NCI-H1092 (cell line): ENCODE measurements at places on chromosomes 3 and 15.

DNA sequence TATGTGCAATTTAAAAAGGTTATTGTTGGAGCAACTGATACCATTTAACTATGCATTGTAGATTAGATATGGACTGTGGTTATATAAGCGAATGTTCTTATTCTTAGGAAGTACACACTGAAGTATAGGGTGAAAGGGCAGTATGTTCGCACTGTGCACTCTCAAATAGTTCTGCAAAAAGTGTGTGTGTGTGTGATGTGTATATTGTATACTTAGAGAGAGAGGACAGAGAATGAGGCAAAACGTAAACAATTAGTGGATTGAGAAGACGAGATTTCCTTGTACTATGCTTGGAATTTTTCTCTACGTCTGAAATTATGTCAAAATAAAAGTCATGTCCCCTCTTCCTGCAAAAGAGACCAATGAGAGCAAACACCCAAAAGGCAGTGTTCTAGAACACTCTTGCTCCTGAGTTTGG is 30.4 kb downstream of the LSM3 start:
- DNase-seq, result no peak

- no peak for DNase-seq
These were observed 180.5 kb downstream of the TAFA4 start for GRCh38 chr3:68751888-68752287.

GRCh38 chr15:78923480-78924360 is 21.1 kb downstream of the CTSH start:
- no peak for DNase-seq

- no peak for DNase-seq
These were observed 8.4 kb upstream of the CMTM6 start for GRCh38 chr3:32511005-32511404.

DNA sequence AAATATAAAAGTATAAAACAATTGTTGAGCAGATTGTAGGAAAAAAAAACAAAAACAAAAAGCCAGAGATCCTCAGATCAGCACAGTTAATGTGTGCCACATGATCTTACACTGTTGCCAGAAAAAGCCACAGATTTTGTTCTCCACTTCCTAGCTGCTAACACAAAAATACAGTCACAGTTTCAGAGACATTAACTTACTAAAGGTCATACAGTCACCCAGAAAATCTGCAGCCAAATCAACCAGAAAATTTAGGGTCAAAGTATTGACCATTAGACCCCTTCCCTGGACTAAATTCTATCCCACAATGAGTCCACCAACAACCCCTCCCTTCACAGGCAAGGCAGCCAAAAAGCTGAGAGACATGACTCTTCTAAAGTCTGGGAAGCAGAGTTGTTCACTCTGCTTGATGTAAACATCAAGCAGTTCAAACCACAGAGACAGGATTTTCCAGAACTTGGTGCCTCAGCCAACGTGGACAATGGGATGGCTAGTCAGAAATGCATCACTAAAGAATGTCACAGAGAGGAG is 59.1 kb downstream of the SST start:
- DNase-seq, result no peak

GRCh38 chr3:122024800-122025199 is 2.8 kb upstream of the ILDR1 start:
- DNase-seq, result no peak

- no peak for DNase-seq
These were observed 2.5 kb upstream of the ACAN start for GRCh38 chr15:88800738-88801137.

DNA sequence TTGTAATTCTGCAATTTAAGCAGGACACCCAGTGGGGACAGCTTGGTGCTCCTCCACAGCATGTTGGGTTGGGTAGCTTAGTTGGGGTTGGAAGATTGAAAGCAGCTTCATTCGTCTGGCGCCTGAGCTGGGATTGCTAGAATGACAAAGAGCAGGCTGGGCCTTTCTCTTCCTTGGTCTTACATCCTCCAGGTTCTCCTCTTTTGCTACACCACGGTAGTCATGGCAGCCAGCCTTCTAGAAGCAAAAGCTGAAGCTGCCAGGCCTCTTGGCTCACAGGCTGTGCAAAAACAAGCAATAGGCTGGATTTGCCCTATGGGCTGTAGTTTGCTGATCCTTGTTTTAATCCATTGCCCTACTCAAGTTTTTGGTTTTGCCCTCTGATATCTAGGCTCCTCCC is 3.2 kb upstream of the ANXA2 start:
- DNase-seq, result no peak

GRCh38 chr3:160365869-160366522 is 33.0 kb downstream of the IFT80 start:
- DNase-seq, result no peak

DNA sequence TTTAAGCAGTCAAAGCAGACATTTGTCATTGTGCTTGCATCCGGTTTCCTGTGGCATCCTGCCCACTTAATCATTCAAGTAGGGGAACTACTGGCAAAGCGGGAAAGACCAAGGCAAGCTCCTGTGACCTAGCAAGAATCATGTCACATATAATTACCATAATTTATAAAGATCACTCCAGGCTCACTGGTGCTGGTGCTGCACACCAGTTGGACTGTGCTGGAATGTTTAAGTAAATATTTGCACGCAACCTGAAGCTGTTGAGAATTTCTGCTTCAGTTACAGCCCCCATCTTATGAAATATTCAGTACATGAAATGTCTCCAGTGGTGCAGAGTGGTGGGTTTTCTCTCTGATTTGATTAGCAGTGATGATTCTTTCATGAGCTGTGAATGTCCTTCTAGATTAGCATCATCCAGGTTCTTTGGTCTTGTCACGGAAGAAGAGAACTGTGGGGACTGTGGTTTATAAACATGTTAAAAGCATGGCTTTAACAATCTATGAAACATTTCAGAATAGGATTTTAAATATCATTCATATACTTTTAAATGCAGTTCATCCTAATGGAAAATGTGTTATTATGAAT is 621.3 kb upstream of the EPHA6 start:
- DNase-seq, result no peak

GRCh38 chr3:49899815-49900214 is 3.9 kb downstream of the MST1R start:
- no peak for DNase-seq

DNA sequence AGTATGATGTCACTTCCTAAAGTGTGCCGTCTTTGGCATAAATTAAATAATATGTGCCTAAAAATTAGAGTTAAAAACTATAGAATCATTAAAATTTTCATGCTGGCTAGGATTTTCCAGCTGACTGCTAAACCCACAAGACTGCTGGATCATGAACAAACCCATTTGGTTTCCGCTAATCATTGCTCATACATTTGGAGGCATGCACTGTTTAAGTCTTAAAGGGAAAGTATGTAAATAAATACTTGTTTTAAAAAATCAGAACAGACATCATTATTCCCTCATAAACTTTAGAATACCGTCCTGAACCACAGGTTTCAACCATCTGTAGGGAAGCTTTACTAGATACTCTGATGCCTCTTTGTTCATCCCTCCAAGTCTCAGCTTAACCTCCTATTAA is 26.5 kb downstream of the ATP6V1A start:
- no peak for DNase-seq

- DNase-seq, result no peak
These were observed 323.8 kb downstream of the GBE1 start for GRCh38 chr3:81437683-81438082.

DNA sequence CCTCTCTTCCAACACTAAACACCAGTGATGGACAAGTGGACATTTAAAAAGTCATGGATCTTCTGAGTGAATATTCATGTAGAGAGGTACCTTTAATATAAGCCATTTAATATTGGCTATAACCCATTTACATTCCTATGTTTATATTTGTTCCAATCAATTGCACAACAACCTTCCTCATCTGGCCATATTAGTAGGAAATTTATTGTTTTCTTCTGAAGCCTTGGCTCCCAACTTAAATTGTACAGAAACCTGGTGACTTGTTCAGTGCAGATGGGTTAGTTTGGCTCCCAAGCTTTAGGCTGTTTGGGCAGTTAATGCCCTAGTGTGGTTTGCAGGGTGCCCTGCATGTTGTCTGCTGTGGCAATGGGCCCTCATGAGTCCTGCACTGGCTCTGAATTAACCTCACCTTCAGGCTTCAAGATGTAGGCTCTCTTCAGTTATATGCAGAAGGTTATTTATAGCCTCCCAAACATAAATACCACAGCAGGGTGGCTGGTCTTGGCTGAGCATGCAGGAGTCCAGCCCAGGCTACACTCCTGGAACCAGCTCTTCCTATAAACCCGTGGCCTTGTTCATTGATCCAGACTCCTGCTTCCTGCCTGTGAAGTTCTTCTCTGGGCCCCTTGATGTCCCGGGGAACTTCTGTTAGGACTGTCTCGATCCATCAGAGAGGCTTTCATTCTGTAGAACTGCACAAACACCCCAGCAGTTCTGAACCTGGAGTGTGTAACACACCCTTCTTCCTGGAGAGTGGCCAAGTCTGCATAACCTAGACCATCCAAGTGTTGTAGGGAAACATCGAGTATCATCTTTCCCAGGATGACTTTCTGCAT is 57.0 kb downstream of the DUT start:
- no peak for DNase-seq

DNA sequence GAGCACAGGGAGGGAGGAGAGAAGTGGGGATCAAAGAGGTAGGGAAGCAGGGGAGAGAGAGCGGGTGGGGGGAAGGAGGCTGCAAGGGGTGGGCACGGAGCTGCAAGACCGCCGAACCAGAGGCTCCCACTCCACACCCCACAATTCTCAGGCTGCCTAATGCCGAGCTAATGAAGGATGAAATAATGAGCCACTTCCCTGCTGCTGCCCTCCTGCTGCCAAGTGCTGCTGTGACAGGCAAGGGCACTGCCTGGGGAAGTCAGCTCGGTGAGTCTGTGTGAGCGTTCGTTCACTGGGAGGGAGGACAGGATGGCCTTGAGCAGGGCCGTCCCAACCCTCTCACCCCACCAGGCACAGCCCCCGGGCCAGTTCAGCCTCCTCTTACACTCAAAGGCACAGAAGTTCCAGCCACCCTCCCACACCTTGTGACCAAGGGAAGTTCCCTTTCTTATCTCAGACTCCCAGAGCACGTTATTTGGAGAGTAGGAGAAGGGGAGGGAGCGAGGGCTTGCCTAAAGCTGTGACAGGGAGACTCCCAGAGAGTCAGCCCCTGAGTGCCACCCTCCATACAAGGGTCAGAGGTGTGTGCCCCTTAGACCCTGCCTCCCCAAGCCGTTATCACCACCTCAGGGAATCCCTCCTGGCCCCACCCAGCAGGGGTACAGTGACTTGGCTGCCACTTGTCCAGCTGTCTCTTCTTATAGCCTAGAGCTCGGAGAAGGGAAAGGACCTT is 12.4 kb downstream of the GLYCTK start:
- peak; percentile 37 for DNase-seq

DNA sequence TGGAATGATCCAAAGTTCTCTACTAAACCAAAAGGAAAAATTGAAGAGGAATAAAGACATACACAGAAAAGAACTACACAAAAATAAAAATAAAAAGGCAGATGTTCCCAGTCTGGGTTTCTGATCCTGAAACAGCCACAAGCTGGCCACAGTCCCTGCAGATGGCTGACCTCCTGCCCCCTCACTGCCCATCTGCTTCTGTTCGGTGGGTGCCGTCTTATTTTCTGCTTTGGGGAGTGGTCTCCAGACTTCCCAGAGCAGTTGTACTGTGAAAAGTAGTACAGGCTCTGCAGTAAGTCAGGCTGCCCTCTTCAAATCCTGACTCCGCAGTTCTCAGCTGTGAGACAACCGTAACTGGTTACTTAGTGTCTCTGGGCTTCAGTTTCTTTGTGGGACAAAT is 94.5 kb downstream of the ARNT2 start:
- no peak for DNase-seq

- DNase-seq, result no peak
These were observed 17.7 kb upstream of the FGD5 start for GRCh38 chr3:14801031-14801430.

- DNase-seq, result no peak
These were observed 21.5 kb upstream of the AADAC start for GRCh38 chr3:151792411-151792810.

DNA sequence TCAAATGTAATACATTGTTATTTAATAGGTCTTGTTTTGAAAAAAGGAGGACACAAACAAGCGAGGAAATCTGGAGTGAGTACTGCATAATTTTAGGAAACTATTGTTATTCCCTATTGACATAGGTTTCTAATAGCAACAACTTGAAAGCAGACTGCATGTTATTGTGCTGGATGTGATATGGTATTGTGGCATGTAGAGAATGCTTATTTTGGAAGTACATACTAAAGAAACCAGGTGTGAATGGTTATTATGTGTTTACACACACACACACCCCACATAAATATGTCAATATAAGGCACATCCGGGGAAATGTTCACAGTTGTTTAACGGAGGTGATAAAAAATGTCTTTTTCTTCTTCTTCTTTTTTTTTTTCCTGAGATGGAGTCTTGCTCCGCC is 5.9 kb upstream of the MORF4L1 start:
- no peak for DNase-seq

- no peak for DNase-seq
These were observed 6.6 kb upstream of the MCF2L2 start for GRCh38 chr3:183434992-183435391.

DNA sequence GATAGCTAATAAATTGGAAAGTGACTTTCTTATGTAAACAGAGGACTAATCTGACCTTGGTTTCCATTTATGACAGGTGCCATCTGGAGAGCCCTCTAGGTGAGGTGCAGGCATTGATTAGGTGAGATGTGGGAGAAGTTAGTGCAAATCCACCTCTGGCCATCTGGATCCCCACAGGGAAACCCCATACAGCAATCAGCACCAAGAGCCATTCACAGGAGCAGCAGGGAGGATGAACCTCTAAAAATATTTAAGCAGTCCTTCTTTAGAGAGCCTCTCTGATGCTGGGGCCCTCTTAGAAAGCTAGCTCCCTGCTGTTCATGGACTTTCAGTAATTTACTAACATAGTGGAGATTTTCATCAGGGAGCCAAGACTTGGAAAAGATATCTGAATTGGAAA is 69.3 kb downstream of the CLSTN2 start:
- no peak for DNase-seq

- peak; percentile 11 for DNase-seq
These were observed 1.5 kb upstream of the SKIL start for GRCh38 chr3:170355738-170356595.

GRCh38 chr3:18758047-18758704 is 333.0 kb upstream of the SATB1 start:
- DNase-seq, result peak; percentile 18

GRCh38 chr15:41952013-41952563 is 20.3 kb downstream of the EHD4 start:
- DNase-seq, result no peak

GRCh38 chr3:187264911-187265310 is 26.6 kb downstream of the MASP1 start:
- DNase-seq, result no peak

DNA sequence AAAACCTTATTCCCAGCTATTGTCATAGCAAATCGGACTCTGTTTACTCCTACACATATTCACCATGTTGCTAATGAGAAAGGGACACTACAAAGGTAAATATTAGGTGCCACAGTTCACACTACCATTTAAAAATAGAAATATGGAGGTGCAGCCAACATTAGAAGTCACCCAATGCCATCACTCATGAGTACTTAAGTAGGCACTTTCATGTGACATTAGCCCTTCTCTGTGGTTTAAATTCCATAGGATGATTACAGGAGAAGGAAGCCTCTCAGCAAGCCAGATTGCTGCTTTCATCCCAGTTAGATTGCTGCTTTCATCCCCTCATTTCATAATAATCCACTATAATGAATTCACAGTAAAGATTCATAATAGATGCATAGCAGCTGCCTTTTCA is 376.8 kb upstream of the ALCAM start:
- DNase-seq, result no peak
